ENCODE measurements at places on chromosomes 1 and 21.

GRCh38 chr1:171355727-171356126 lies 41.7 kb downstream of the FMO4 start:
- no peak for DNase-seq

GRCh38 chr1:240962086-240962485 lies 350.1 kb upstream of the GREM2 start:
- DNase-seq: no peak

DNA sequence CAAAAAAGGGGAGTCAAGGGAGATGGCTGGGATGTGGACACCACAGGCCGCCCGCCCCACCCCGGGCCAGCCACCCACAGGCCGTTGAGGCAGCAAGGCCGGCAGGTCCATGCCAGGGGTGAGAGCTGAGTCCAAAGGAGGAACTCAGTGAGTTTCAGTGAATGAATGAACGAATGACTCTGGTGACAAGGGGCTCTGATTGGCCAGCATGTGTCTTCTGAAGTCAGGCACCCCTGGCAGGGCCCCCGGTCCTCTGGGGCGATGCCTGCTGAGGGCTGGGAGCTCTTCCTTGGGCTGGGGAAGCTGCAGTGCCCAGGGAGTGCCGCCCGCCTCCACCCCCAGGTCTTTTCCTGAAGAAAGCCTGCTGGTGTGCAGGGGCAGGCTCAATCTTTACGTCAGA lies 236.1 kb upstream of the VAMP3 start:
- DNase-seq: no peak

DNA sequence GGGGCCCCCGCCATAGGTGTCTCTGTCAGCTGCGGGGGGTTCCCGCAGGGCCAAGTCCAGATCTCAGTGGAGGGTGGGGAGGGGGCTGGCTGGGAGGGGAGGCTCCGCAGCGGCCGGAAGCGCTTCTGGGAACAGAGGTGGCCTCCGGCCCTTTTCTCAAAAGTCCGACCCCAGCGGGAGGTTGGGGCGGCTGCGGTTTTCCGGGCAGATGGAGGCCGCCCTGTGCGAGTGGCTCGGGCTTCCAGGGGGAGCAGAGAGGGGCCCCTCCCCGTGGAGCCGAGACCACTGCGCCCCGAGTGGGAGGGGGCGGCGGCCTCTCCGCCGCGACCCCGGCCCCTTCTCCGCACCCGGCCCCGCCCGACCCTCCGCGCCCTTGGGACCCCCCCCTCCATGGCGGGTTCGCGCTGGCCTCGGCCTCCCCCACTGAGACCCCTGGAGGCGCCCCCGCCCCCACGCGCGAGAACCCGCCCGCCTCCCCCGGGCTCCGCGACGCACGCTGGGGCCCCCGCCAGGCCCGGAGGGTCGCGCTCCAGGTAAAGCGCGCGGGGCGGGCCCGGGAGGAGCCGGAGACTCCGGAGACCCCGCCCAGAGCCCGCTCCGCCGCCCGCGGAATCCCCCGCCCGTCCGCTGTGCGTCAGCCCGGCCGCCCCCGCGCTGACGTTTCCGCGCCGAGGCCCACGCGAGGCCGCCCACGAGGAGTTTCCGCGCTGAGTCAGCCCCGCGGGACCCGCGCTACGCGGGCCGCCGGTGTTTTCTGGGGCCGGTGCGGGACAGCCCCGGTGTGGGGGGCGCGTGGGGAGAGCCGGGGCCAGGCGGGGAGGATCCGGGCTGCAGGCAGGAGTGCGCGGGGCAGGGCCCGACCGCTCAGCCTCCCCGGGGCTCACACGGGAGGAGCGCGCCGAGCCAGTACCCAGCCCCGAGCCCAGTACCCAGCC lies 5.2 kb downstream of the TNFRSF18 start:
- DNase-seq: peak; percentile 70

GRCh38 chr1:226581650-226582330 lies 33.2 kb downstream of the STUM start:
- no peak for DNase-seq

DNA sequence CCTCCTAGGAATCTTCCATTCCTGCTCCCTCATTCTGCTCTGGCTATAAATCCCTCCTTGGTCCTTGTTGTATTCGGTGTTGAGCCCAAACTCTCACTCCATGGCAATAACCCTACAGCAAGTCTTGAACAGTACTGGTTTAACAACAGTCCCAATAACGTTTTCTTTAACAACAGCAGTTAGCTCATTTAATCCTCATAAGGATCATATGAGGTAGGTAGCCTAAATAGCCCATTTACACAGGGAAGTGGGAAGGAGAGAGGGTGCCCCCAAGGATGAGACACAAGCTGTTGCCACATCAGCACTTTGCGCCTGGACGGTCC lies 444 bp upstream of the AGTRAP start:
- no peak for DNase-seq

GRCh38 chr1:147895123-147895522 lies 7.5 kb upstream of the GJA8 start:
- DNase-seq: no peak

- DNase-seq: no peak
Observed at GRCh38 chr1:3607703-3608065, 3.6 kb downstream of the MEGF6 start.

DNA sequence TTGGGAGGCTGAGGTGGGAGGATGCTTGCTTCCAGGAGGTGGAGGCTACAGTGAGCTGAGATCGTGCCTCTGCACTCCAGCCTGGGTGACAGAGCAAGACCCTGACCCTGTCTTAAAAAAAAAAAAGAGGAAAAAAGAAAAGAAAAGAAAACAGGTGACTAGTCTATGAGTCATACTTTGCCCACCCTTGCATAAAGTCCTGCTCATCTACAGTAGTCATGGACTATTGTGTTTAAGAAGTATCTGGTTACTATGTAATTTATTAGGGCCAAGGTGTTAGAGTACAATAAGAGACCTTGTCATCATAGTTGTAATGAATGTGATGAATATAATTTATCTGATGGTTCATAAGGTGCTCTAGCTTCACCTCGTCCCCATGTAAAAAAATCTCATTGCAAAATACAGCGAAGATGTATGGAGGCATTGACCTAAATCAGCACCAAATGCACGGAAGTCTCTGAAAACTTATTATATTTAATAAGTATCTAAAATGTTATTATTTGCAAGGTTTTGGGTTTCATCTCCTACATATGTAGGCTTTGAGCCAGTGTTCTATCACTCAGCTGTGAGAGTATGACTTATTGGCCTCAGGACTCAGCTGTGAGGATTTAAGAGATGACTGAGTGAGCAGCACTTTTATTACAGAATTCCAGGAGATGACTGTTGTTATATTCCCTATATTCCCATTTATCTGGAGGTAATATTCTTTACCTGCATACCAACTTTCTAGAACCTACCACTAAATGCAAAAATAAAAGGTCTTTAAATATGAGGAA lies 19.9 kb upstream of the KCNJ6 start:
- DNase-seq: no peak

GRCh38 chr1:219876798-219877209 lies 51.6 kb downstream of the SLC30A10 start:
- no peak for DNase-seq

DNA sequence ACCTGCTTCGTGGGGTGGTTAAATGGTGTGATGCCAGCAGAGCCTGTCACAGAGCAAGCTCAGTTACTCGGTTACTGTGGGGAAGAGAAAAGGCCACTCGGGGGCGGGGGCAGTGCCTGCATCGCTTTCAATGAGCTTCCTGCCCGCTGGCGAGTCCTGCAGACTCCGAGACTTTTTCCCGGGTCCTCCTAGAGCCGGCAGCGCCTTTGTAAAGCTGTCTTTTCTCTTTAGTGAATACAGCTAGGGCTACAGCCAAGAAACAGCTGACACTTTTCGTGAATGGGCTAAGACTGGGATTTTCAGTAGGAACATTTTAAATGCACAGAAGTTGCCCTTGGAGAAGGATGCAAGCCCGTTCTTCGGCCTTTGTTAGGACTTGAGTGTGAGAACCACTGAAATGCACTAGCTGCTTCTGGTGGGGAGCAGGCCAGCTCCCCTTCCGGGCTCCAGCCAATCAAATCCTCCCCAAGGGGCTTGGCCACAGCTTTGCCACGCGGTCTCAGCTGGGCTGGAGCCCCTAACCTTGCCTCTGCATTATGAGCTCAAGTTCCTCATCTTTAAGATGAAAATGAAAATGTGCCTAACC lies 23.4 kb upstream of the EFHD2 start:
- DNase-seq: no peak

GRCh38 chr1:13642306-13643004 lies 57.5 kb upstream of the PRDM2 start:
- DNase-seq: no peak

DNA sequence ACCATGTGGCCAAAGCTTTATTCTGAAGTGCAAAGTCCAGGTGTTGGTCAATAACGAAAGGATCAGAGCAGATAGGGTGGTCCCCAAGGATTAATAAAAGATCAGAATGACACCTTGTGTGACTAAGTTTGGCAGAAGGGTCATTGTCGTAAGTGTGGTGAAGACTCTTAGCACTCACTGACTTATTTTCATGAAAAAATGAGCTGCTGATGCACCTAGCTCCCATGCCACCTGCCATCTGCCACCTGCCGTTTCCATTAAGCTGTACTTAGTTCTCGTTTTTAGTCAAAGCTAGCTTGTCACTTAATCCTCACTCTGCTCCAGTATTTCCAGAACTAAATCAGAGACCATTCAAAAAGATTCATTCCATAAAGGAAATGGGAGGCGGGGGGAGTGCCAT lies 112.6 kb downstream of the SEC16B start:
- DNase-seq: no peak

Data from activated CD4-positive, alpha-beta T cell treated with anti-CD3 and anti-CD28 coated beads, Interleukin-2, amount 10 ng/mL, durations not matched to agents 7 days and 5 days (primary cell).